Dorsolateral prefrontal cortex (tissue), 122 donors: ENCODE measurements at places on chromosomes 12 and 14.
A peak's percentile ranks its signal among the peaks of the same experiment; 100 is the strongest.

DNA sequence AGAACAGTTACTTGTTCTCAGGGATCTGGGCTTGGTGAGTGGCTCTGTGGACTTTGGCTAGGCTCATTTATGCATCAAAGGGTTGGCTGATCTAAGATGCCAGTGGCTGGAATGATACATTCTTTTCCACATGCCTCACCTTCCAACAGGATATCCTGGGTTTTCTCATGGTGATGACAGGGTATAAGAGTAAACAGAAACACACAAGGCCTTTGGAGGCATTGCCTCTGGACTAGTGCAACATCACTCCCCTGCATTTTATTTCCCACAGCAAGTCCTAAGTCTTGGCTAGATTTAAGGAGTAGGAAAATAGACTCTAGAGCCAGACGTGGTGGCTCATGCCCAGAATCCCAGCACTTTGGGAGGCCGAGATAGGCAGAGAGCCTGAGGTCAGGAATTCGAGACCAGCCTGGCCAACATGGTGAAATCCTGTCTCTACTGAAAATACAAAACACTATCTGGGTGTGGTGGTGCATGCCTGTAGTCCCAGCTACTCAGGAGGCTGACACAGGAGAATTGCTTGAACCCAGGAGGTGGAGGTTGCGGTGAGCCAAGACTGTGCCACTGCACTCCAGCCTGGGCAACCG is 47.9 kb downstream of the RPH3A start:
- no peak for DNase-seq

DNA sequence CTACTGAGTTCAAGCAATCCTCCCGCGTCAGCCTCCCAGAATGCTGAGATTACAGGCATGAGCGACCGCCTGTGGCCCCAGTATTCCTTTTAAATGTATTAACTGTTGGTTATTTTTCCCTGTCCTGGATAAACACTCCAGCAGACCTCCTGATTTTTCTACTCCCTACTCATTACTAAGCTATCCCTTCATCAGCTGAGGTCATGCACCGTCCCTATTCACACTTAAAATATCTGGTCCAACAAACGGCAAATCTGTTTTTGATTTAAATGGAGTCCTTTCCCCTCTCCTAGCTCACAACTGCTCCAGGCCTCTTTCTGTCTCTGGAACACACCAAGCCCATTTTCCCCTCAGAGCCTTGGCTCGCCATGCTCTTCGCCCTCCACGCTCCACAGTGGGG is 1003.3 kb upstream of the TMEM132C start:
- DNase-seq = no peak

DNA sequence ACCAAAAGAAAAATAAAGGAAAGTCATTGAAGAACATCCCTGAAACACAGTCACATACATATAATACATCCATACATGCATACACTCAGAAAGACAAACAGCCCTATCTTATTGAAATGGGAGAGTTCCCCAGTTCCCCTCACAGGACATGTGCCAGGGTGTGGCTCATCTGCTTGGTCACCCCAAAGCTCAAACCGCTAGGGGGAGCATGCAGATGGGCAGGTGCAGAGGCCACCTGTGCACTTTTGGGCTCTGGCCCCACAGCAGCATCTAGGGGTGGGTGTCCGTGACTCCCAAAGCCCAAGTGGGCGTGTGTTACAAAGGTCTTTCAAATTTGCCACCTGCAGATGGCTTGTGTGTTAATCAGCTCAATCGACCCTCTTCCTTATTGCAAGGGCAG is 75.2 kb downstream of the CMAS start:
- DNase-seq = no peak

GRCh38 chr14:69643430-69644200 is 32.2 kb downstream of the SUSD6 start:
- DNase-seq = no peak

GRCh38 chr12:110732572-110732971 is 10.1 kb downstream of the PPP1CC start:
- DNase-seq = no peak

DNA sequence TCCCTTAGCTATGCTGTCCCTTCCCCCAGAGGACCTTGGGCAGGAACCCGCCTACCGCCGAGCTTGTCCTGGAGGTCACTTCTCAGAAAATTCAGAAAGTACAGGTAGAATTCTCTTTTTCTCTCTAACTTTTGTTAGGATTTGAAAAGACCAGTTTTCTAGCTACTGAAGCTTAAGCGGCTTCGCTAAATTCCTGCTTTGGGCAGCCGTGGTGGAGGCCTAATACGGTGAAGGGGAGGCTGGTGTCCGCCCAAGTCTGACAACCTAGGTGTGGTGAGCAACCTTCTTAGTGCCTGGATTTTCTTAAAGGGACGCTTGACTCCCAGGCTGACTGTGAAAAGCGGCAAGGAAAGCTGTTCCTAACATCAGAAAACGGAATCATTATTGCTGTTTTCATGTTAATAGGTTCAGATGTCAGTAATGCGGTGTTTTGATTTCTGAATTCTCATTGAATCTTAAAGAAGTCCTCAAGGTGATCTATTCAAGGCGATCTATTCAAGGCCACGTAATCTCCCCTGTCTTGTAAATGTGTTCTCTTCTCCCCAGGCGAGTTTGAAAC is 835 bp downstream of the FGD4 start:
- no peak for DNase-seq

- peak; percentile 86 for DNase-seq
These were observed 25.3 kb downstream of the GNS start for GRCh38 chr12:64733857-64734256.

DNA sequence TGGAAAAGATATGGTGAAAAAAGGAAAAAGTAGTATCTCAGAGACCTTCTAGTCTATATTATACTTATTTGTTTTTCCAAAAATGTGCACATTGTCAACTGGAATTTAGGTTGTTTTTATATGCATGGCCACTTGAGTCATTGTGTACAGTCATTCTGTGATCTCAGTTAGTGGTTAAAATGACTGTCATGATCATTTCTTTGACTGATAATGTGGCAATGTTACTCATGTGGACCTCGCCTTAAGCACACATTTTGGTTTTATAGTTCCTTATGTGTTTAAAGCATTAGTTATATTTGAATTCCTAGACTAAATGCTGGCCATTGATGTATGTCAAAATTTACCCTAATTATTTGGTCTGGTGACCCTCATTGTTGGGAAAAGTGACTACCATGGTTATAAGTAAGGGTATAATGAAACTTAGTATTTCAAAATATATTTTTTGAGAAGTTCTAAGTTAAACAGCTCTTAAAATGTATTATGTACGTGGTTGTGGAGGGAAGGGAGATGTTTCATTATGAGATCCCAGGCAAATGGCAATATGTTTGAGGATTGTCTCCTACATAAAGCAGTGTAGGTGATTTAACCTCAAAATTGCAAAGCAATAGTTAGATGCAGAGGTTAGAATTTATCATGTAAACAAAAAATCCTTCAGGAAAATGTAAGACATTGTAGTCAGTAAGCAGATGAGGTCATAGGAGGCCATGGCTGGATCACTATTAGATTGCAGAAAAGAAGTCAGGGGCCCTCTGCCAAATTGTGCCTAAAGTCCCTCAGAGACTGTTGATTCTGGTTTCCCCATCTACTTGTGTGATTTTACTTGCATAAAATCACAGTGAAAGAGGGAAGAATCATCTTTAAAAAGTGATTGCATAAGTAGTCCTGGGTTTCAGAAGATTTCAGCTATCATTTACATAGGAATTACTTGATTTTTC is 17.5 kb downstream of the PNMA1 start:
- DNase-seq = no peak

DNA sequence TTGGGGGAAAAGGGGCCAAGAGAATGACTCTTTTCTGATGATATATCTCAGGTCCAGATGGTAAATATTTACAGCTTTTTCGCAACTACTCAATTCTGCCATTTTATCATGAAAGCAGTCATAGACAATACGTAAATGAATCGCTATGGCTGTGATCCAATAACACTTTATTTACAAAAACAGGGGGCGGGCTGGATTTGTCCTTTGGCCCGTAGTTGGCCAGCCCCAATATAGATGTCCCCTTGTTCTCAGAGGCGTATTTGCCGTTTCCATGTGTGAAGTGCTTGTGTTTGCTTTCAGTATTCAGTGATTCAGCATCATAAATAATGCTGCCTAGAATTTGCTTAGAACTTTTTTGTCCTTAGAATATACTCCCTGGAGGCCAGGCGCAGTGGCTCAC is 77.2 kb downstream of the CCDC92 start:
- no peak for DNase-seq

DNA sequence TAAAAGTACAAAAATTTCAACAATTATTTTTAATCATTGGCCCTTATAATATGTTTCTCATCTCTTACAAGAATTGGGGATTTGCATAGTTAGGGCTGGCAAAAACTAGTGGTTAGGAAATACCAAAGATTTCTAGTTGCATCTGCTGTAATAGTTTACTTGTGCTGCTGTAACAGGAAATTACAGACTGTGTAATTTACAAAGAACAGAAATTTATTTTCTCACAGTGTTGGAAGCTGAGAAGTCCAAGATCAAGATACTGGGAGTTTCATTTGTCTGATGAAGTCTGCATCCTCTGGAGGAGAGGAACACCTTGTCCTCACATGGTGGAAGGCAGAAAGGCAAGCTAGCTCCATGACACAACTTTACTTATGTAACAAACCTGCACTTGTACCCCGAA is 157.0 kb downstream of the FLRT2 start:
- no peak for DNase-seq

GRCh38 chr12:124174451-124175348 is 120.2 kb upstream of the RFLNA start:
- no peak for DNase-seq

DNA sequence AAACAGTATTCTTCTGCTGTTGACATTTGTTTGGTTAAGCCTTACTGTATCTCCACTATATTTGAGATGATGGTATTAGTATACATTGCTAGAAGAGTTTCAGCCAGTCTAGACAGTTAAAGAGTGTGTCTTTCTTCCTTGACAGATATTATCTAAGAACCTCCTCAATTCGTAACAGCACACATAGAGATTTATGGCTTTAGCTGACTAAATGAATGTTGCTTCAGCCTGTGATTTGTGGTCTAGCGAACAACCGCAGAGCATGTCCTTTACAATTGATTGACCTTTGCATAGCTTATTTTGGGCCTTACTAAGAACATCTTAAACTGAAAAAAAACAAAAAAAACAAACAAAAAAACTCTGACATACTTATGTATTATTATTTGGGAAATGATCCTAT is 122.2 kb downstream of the DAAM1 start:
- DNase-seq = no peak

- DNase-seq = peak; percentile 64
These were observed 1158.4 kb upstream of the TMEM132C start for GRCh38 chr12:127108360-127109215.

DNA sequence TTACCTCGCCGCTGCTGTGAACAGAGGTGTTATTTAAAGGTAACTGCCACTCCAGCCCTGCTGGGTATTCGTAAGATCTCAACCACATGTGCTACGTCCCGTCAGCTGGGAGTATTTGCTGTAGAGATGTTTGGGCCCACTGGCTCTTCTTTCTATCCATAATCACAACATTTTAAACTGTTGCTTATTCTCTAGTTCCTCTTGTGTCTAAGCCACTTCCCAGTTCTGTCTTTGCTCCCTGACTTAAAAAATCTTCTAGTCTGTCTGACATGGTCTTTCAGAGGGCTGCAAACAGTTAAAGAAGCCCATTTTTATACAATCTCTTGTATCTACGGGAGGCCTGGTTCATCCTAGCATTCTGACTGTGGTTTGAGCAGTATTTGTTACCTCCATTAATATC is 33.2 kb upstream of the HELB start:
- no peak for DNase-seq
